ENCODE measurements at places on chromosomes 7 and 10. TPM values are rescaled to one million over a fixed set of nuclear protein-coding genes. Genes with fewer than 3 reads are reported as not detected.

GRCh38 chr10:74799721-74800221, 26.6 kb upstream of the KAT6B start:
- peak; percentile 44 for DNase-seq

GRCh38 chr7:127907110-127908040, 123.9 kb downstream of the LRRC4 start:
- DNase-seq, result no peak

DNA sequence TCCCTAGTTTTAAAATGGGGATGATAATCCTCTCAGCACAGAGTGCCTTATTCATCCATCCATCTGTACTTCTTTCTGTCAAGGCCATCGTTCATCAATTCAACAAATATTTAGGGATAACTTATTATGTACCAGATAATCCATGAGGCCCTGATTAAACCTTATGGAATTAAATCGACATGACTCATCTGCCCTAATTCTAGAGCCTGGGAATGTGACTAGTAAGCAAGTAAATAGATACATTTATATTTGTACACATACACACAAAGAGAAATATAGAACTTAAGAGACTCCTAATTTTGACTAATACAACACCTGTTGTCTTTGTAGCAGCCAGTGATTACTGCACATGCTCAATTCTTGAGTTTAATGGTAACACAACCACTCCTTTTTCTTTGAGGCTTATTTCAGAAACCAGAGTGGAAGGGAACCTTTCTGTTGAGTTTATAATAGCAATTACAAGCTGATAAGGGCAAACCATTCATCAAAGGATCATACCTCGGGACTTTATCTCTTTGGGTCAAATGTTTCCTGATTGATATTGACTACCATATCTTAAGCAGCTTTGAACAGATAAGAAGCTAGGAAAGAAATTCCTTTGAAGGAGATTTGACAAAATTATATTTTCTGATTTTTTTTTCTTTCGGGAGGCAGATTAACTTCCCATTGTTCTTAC, 122.7 kb downstream of the ARID5B start:
- no peak for DNase-seq

DNA sequence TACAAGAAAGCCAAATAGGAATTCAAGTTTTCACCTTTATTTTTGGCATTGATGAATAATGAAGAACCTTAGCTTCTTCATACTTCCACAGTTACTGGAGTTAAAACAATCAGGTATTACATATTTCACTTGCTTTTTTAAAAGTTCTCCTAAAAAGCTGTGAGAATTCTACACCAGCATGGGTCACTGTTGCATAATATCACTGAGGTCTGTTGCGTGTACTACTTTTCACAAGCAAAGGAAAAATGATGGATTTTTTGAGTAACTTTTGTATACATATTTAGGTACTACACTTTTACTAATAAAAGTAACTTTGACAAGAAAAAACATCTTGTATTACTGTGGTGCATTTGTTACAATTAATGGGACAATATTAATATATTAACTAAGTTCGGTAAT, 15.2 kb downstream of the FAM24B start:
- DNase-seq, result no peak

GRCh38 chr10:119198438-119198837, 8.9 kb upstream of the GRK5 start:
- peak; percentile 28 for DNase-seq

The SFMBT2 gene
- polyA plus RNA-seq, result 10.2 TPM

The TSPAN15 gene
- 49.3 TPM for polyA plus RNA-seq
